ENCODE measurements at places on chromosomes 12 and 14. TPM values are rescaled to one million over a fixed set of nuclear protein-coding genes. Genes with fewer than 3 reads are reported as not detected.

DNA sequence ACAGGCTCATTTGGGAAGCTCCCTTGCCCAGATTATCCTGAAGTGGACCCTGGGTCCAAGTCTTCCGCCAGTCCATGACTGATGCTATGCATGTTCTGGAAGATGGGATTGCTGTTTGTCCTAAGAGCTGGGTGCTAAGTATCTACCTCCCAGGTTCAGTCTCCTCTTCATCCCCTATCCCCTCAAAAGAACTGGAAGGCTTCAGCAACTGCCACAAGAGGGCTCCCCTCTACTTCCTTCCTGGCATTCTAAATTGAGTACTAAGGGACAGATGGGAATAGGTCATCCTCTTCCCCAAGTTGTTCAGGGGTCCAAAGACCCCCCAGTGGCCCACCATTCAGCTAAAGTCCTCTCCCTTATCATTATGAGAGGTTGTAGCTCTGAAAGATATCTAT lies 9.0 kb upstream of the FKBP11 start:
- H3K27me3 ChIP-seq: no peaks in the 10 kb centered on the region
- H3K4me1 ChIP-seq: peaks cover 10% of the 10 kb centered on the region
- H3K27ac ChIP-seq: peak overlapping the region; percentile 13
- no peak overlapping the region for H3K4me3 ChIP-seq
- H3K36me3 ChIP-seq: peaks cover 52% of the 10 kb centered on the region

GRCh38 chr14:64387232-64387781 lies 846 bp upstream of the MTHFD1 start:
- peak overlapping the region; percentile 86 for H3K4me3 ChIP-seq
- DNase-seq: no peak
- H3K27ac ChIP-seq: peak overlapping the region; percentile 92
- H3K27me3 ChIP-seq: no peaks in the 10 kb centered on the region
- peaks cover 35% of the 10 kb centered on the region for H3K36me3 ChIP-seq

DNA sequence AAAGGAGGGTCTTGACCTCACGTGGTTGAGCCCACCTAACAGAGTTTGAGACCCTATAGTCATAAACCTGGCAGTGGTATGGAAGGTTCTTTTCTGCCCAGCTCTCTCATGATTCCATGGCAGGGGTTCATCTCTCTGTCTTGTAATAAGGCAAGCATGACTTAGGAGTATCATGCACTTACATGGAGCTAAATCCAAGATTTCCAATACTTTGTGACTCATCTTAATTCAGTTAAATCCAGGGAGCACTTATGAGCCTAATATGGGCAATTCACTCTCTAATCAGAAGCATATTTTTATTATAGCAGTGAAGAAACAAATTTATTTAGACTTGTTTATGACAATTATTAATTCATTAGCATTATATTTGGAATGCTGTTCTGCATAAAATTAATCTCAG lies 131.8 kb upstream of the CPSF6 start:
- H3K27me3 ChIP-seq: peaks cover 12% of the 10 kb centered on the region
- no peaks in the 10 kb centered on the region for H3K36me3 ChIP-seq
- H3K4me3 ChIP-seq: no peak overlapping the region
- H3K4me1 ChIP-seq: no peaks in the 10 kb centered on the region
- no peak for DNase-seq

SERPINA3 gene
- not detected for total RNA-seq

KICS2 gene
- total RNA-seq: 16.6 TPM

MYF6 gene
- total RNA-seq: not detected

GRCh38 chr12:75704664-75705063 lies 193.3 kb upstream of the KRR1 start:
- peaks cover 4% of the 10 kb centered on the region for H3K4me1 ChIP-seq
- no peaks in the 10 kb centered on the region for H3K36me3 ChIP-seq
- H3K27me3 ChIP-seq: peaks cover 17% of the 10 kb centered on the region
- H3K27ac ChIP-seq: no peak overlapping the region
- no peak overlapping the region for H3K4me3 ChIP-seq

SPIC gene
- not detected for total RNA-seq

All from activated T-helper 2 cell treated with anti-CD3 and anti-CD28 coated beads, Interferon-gamma antibody, Interleukin-2, Interleukin-4, amounts not matched to agents 10 μg/mL and 5 μg/mL and 100 μg/mL, durations not matched to agents 14 hours and 24 hours and 36 hours (primary cell).